Suprapubic skin (tissue), 4 donors: ENCODE measurements at places on chromosomes 7 and 10. TPM values are rescaled to one million over a fixed set of nuclear protein-coding genes. Genes with fewer than 3 reads are reported as not detected.

- DNase-seq: no peak
These were observed 29.0 kb downstream of the ACSL5 start for GRCh38 chr10:112402917-112403316.

Gene SPDYE2B
- total RNA-seq: not detected

Gene AOAH
- total RNA-seq: 1.6 TPM

Gene NODAL
- total RNA-seq: not detected

Gene BTRC
- total RNA-seq: 19.3 TPM

GRCh38 chr7:143504937-143505297 lies 27.2 kb downstream of the TAS2R41 start:
- no peak for DNase-seq

Gene TMEM254
- 34.0 TPM for total RNA-seq

Gene PRSS2
- total RNA-seq: not detected

GRCh38 chr10:80165173-80165572 lies 32.6 kb downstream of the PLAC9 start:
- DNase-seq: no peak
